Activated CD4-positive, alpha-beta T cell treated with anti-CD3 and anti-CD28 coated beads for 24 hours (primary cell): ENCODE measurements at places on chromosomes 5 and 9.

- DNase-seq, result no peak
These were observed 435.3 kb downstream of the NR2F1-AS1 start for GRCh38 chr5:93145767-93146166.

DNA sequence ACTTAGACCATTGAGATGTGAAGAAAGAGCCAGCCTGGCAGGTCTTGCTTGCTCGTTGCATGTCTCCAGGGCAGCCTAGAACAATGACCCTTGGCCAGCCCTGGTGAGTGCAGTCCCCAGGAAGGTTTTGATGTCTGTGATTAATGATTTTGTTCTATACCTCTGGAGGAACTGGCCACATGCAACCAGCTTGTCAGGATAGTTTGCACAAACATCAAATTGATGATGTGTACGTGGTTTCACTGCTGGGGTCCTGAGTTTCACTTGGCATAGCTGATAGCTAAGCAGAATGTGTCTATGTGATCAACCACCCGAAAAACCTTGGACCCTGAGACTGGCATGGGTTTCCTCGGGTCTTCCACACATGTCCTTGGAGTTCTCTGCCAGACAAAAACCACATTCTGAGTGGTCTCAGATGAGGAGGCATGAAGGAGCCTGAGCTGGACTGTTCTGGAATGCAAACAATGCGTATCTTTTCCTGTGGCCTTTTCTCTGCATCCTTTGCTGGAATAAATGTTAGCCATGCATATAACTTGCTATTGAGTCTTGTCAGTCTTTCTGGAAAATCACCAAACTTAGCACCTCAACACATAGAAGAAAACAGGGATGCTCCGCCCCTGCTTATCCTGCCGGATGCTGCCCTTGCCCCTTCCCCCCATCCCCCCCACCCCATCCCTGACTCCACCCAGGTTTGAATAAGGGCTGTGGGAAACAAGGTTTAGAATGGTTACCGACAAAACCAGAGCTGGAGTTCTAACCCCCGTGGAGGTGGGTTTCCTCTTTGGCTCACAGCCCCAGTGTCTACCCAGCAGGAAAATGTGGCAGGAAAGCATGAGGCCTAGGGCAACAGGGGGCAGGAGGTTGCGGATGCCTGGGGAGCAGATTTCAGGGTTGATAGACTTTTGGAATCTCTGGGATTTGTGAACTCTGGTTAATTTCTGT is 50.1 kb upstream of the ANKRD33B start:
- no peak for DNase-seq

DNA sequence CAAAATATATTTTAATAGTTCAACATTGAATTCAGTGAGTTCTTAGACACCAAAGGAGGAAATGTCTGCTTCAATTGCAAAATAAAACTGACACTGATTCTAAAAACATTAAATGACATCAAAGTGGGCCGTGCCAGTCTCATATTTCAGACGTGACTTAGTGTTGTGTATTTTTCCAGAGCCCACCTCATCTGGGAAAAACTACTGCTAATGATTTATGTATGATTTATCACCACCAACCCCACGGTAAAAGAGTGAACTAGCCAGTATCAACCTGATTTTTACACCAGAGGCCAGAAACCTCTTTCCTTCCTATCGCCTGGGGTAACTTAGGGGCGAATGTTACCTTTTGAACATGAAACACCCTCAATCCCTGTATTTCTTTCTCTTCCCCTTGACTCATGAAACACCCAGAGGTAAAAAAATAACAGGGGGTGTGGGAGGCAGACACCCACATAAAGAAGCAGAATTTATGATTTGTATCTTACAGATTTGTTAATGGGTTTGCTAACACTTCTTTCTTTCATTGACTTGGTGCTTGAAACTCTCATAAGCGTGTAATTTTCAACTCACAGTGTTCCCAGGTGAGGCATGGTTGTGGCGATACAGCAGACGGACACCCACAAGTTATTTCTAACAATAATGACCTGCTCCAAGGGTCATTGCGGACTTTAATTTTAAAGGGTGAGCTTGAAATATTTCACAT is 56.4 kb upstream of the FANCC start:
- DNase-seq, result no peak

- no peak for DNase-seq
These were observed 109.4 kb upstream of the MVB12B start for GRCh38 chr9:126217250-126217653.

DNA sequence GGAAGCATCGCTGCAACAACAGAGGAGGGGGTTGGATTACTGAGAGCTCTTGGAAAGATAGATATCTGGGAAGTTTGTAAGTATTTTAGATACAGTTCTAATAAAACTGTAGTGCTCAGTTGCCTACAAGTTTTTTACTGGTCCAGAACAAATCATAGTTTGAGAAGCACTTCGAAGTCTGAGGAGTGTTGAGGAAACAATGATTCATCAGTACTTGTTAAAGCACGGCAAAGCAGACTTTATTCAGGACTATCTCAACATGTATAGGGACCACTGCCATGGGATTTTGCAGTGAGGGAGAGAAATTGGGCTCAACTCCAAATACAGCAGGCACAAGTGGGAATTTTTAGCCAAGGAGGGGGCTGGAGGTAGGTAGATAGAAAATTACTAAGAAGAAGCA is 25.3 kb upstream of the RECK start:
- no peak for DNase-seq

- no peak for DNase-seq
These were observed 8.9 kb downstream of the ATG10 start for GRCh38 chr5:81980598-81981260.

DNA sequence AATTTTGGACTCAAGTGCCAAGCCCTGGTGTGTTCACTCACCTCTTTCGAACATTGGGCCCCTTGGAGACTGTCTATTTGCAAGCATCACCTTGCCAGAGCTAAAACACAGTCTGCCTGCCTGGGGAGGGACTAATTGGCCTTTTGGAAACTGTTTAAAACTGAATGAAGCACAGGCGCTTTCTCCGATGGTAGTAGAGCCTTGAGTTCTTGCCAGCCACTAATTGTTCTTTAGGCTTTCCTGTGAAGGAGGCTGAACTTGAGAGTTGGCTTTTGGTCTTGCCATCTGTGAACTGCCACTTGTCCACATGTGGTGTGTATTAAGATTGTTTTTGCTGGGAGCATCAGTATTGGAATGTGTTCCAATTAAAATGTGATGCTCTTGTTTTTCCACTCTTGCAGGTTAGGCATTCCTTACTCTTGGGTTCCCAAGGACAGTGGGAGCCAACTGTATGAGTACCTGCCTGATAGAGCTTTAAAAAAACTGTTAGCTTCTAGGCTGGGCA is 26.0 kb downstream of the GARNL3 start:
- no peak for DNase-seq

DNA sequence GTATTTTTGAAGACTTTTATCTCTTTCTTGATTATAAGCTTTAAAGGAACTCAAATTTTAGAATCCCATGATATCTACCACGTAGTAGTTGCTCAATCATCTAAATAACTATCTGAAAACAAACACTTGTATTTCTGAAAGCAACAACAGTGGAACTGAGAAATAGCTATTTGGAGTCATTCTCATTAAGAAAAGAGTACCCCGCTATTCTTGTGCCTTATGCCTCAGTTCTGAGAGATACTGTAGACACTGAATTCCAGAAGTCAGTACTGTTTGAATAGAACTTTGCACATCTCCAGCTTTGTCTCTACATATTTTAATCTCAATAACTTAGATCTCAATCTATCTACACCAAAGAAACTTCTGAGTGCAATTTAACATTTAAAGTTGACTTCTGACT is 11.4 kb downstream of the CHD1 start:
- DNase-seq, result no peak

- DNase-seq, result no peak
These were observed 169.2 kb downstream of the HSPA4 start for GRCh38 chr5:133220851-133221674.

DNA sequence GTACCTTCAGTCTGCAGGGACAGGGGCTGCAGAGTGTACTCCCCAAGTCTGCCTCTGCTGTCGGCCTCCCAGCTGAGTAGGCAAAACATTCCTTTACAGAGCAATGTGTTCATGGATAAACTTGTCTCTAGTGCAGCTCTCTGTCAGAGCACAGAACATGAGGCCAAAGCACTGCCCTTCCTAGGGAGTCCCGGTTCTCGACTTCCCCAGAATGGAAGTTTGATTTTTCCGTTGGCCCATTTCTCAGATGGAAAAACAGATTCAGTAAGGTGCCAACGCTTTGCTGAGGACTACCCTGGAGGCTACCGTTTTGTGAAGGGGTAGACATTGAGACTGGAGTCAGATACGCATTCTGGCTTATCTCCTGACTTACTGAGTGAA is 422 bp upstream of the TRIM32 start:
- DNase-seq, result no peak

GRCh38 chr5:20109326-20109725 is 121.3 kb upstream of the CDH18 start:
- DNase-seq, result no peak
